Tibial nerve (tissue), 4 donors: ENCODE measurements at places on chromosomes 6 and 20. TPM values are rescaled to one million over a fixed set of nuclear protein-coding genes. Genes with fewer than 3 reads are reported as not detected.

The POU5F1 gene
- not detected for total RNA-seq

The PRL gene
- not detected for total RNA-seq

The DZANK1 gene
- total RNA-seq = 1.6 TPM

The AGER gene
- 12.7 TPM for total RNA-seq

The PRICKLE4 gene
- 38.4 TPM for total RNA-seq

The ERVFRD-1 gene
- total RNA-seq = 0.42 TPM

The POM121L2 gene
- not detected for total RNA-seq

The UBE2C gene
- total RNA-seq = 1.5 TPM

The WFDC10B gene
- not detected for total RNA-seq

The SPATA25 gene
- 2.6 TPM for total RNA-seq

DNA sequence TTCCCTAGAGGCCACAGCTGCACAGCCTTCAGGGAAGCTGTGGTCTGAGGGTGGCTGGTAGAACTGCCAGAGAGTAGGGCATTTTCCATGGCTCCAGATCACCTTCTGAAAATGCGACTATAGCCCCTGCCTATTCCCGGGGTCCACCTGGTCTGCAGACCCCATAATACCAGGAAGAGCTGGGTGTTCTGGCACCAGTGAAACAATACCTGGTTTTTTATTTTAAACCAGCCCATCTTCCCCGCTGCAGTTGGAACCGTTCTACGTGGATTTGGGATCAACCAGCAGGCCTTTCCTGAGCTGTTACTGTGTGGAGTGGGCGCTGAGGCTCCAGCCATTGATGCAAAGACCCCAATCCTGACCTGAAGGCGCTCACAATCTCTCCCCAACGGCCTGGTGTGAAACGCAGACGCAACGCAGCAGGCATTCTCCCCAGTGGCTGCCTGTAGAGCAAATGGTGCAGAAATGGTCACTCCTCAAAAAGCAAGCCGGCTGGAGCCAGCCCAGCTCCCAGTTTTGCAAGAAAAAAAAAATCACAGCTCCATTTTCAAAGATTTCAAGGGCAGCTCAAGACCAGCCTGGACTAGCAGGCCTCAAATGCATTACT is 11.3 kb downstream of the NPEPL1 start:
- DNase-seq = no peak

DNA sequence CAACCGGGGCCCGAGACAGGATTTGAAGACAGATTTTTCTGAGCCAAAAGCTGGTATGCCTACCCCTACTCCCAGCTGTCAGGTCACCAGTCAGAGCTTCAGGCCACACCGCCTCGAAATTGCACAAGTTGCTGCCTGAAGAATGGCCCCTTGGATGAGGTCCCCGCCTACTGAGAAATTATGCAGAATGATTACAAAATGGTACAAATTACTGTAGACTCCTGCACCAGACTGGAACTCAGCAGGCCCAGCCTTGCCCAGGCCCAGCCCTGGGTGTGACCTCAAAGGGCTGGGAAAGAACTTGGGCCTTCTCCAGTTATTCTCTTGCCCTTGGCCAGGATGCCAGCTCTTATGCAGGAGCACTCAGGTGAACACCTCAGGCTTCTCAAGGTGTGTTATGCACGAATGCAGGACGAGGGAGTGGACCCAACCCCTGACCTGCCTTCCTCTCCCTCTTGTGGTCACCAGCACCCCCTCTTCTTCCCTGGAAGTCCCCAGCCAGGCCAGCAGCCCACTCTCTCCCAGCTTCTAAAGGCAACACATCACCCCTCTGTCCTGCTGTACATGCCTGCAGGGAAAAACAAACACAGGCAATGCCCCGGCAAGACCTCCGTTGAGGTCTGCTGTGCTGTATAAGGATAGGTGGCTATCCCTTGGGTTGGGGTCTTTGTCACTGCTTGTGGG is 88.7 kb upstream of the NAA20 start:
- DNase-seq = no peak

- DNase-seq = no peak
Observed at GRCh38 chr6:111770263-111771093, 102.8 kb downstream of the FYN start.

DNA sequence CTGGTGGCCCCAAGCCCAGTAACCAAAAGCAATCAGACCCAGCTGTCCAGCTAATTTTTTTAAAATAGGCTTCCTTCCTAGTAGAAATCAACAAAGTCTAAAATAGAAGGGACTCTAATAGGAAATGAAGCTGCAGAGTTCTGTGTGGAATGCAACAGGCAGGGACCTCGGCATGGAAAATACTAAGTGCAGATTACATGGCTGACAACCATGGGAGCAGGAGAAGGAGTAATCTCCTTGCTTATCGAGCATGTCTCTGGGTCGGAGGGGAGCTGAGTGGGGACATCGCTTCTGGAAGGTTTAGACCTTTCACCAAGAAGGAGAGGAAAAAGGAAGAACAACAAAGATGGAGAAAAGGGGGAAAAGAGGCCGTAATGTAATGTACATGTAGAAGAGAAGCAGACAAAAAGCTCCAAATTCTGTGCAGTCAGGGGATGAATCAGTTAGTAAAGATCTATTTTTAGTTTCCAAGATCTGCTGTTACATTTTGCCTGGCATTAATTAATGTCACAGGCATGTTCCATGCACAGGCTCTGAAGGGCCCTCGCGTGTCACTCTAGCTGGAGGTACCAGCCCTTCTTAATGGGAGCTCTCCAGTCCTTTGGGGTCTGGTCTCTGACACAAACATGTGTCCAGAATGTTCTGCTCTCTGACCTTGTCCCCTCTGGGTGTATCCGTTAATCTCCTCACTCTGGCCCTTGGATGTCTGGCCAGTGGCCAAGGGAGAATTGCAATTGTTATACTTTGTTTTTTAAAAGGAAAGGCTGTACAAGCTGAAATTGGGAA is 16.6 kb upstream of the ZNF831 start:
- no peak for DNase-seq

DNA sequence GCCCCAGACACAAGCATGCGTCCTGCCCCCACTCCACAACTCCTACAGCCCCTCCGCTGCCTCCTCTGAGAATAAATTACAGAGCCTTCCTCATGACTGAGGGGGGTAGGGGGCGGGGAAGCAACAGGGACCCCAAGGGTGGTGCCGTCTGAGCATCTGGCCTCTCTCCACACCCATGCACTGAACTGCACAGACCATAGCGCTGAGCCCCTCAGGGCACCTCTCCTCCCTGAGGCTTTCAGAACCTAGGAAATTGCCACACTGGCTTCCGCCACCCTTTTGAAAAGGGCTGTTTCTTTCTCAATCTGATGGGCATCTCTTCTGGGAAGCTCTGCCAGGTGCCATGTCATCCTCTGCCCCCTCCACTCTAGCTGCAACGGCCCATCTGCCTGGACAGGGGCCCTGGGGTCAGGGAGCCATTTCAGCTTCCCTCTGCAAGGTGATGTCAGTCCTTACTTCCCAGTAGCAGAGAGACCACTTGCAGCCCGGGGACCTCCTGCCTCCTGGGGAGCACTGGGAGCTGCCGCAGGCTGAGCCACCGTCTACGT is 2.5 kb downstream of the CST7 start:
- DNase-seq = no peak

DNA sequence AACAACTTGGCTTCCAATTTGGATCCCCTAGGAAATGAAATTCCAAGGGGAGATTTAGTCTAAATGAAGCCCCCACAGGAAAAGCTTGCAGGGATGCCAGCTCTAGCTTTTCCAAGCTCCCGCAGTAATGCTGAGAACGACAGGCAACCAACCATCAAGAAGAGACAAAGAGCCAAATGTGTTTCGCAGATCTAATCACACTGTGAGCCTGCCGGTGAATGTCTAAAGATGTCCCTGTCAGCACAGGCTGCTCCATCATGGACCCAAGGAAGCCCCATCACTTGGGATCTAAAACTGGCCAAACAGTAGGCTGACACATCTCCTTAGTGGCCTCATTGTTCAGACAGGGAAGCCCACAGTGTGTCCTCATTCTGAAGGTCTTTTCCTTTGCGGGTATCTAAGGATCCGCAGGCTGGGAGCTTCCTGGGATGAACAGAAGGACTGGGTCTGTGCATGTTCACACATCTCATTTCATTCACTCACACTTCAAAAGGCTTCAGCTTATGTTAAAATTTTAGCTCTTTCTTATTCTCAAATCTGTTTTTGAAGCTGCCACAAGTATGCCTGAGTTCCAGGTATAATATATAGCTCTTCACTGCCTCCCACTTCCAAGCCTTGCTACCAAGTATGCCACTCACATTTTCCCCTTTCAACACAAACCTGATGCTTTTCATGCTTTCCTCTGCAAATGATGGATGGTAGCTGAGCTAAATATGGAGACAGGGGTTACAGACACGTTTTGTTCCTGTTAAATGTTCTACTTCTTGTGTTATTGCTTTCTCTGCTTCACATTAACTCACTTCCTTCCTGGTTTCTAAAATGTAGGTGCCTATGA is 229.8 kb downstream of the HIVEP2 start:
- no peak for DNase-seq

GRCh38 chr20:46142124-46142523 is 24.0 kb downstream of the CD40 start:
- DNase-seq = no peak

- DNase-seq = no peak
Observed at GRCh38 chr6:143271024-143271423, 179.5 kb downstream of the ADAT2 start.

- DNase-seq = no peak
Observed at GRCh38 chr6:152423216-152424103, 213.7 kb downstream of the SYNE1 start.

DNA sequence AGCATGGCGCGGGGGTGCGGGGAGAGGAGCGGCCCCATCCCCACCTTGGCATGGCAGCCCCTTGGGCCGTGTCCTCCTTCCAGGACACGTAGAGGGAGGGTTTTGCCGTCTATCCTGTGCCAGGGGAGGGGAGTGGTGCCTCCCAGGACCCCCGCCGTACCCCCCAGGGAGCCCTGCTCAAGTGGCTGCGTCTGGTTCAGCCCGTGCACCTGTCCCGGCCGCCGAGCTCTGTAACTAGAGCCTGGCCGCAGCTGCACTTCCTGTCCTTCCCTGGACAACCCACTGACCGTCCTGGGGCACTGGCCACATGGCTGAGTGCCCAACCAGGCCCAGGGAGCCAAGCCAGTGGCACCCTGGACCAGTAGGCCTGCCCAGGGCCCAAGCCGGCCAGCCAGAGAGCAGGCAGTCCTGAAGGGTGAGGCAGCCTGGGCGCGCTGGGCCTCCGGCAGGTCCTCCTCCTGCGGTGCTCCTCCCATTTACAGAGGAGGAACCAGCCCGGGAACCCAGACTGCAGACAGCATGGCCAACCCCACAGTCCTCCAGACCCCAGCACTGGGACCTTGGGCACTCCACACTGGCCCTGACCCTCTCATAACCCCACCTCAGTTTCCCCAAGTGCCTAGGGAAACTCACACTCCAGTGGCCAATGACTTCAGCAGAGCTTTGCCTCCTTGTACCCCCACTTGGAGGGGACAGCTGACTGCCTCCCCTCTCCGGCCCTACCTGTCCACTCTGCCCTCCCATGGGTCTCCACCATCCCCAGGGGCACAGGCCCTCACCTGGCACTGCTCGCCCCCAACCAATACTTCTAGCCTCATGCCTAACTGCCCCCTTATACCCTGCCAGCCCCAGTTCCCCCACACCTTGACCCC is 8.7 kb downstream of the LAMA5 start:
- DNase-seq = no peak

GRCh38 chr20:50558483-50558925 is 48.3 kb downstream of the PTPN1 start:
- DNase-seq = no peak

DNA sequence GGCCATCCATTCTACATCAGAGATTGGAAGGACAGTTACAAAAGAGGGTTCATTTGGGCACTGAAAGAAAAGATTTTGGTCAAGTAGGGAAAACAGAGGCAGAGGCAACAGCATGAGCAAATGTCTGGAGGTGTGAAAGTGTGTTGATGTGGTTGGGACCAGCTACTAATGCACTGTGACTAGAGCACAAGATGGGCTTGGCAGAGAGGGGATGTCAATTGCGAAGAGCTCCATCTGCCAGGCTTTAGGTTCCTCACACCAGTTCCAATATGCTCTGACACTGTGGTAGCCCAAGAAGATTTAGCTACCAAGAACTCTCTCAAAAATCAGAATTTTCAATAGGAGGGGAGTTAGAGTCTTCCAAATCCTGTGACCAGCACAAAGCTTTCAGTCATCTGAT is 42.1 kb downstream of the TRAF3IP2 start:
- no peak for DNase-seq

- DNase-seq = no peak
Observed at GRCh38 chr6:49632727-49633126, 3.9 kb downstream of the RHAG start.

DNA sequence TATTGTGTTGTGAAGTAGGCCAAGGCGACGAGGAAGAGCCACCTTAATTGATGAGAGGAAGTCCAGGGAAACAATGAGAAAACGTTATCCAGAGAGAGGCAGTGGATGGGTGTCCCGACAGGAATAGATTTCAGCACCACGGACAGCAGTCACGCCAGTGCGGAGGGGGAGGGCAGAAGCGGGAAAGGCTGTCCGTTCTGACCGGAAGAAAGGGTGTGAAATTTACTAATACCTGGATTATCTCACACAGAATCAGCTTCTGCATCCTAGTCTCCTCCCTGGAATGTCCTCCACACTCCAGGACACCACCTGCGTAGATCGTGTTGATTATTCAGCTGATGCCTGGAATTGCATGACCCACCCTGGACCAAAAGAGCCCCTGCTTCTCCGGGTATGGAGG is 7.4 kb upstream of the BPIFA3 start:
- DNase-seq = peak; percentile 14

DNA sequence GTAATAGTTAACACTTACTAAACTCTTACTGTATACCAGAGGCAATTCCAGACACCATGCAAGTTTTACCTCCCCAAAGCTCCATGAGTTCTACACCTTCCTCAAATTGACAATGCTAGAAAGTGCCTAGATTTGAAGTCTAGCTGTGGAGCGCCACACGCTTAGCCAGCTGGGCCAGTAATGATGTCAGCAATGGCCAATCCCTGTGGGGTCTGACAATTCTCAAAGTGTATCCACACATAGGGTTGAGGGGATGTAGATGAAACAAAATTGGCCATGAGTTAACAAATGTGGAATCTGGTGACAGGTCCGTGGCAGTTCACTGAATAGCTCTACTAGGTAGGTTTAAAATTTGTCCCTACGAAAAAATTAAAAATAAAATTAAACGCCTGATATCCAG is 1.3 kb downstream of the ZNF343 start:
- no peak for DNase-seq
